HepG2 (cell line): ENCODE measurements at places on chromosomes 2 and 18.

DNA sequence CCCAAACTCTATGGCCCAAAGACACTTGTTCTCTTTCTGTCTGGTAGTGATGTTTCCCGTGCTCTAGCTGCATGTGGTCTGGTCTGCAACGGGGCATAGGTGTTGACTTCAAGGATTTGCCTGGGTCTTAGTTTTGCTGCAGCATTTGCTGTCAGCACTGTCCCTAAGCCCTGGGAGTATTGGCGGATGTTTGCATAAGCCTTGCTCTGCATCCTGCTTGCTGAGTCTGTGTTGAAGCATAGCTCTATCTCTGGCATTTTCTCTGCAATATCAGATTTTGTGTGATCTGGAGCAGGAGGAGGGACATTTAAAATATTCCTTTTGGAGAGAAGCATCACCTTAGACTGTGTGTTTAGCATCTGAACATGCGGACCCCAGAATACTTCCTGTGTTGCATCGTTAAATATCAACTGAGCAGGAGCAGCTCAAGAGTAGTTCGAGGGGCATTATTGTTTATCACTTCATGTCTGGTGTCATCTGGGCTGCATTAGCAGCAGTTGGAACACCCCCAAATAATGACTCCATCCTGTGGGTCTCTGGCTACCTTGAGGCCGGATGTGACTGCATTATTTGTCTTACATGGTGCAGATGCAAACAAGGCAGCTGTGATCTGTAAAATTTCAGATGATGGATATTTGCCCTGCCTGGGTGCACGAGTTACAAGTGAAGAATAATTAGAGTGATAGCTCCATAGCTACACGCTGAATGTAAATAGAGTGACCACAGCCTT lies 231.7 kb downstream of the TRIB2 start:
- no peak for DNase-seq

- no peak for DNase-seq
These were observed 309.1 kb upstream of the COL3A1 start for GRCh38 chr2:188664951-188665595.

- DNase-seq: peak; percentile 66
These were observed 201.0 kb downstream of the NDUFA10 start for GRCh38 chr2:239824046-239824694.

DNA sequence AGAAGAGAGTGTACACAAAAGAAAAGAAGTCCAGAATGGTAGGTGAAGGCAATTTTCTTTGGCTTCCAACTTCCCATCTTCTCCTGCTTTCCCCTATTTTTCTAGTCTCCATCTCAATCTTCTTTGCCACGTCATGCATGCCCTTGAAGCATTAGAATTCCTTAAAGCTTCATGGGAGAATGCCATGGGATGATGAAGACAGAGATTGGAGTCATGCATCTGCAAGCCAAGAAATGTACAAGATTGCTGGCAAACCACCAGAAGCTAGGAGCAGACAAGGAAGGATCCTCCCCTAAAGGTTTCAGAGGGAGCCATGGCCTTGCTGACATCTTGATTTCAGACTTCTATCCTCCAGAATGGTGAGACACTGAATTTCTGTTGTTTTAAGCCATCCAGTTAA lies 305.9 kb downstream of the HRH4 start:
- no peak for DNase-seq

DNA sequence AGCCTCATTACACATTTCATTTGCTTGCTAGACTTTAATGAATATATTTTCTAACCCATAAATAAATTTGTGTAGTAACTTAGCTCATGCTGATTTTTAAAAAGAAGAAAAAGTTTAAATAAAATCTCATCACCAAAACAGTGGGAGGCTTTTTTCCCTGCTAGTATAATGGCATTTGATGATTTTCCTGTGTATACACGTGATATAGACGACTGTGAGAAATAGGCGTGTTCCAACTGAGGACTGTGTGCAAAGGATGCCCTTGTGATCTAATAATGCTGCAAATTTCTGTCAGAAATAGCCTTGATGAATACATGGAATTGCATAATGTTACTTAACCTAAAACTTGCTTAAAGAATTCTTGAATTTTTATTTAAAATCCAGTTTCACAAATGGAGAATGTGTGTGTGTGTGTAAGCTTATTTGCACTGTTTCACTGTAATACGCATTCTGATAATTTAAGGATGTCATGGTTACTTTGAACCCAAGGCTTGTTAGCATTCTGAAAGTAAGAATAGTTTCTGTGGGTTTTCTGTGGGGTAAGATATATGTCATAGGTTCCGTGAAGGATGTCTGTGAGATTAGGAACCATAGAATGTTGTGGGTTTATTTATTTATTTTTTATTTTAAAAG lies 178.0 kb downstream of the DLGAP1 start:
- DNase-seq: no peak

DNA sequence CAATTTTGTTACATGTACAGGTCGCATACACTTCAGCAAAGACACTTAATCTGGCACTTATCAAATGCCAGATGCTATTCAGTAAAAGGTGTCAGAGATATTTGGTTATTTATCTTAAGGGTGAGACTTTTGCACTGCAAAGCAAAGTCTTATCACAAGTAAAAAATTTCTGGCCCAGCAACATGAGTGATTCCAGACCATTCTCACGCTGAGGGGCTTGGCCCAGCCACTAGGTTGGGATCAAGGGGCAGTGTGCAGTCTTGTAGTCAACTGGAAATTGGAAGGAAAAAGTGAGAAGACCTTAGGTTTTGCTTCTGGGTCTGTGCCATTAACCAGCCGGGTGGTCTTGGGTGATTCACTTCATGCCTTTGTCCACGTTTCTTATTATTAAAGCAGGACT lies 181.6 kb downstream of the RNF144A start:
- no peak for DNase-seq

DNA sequence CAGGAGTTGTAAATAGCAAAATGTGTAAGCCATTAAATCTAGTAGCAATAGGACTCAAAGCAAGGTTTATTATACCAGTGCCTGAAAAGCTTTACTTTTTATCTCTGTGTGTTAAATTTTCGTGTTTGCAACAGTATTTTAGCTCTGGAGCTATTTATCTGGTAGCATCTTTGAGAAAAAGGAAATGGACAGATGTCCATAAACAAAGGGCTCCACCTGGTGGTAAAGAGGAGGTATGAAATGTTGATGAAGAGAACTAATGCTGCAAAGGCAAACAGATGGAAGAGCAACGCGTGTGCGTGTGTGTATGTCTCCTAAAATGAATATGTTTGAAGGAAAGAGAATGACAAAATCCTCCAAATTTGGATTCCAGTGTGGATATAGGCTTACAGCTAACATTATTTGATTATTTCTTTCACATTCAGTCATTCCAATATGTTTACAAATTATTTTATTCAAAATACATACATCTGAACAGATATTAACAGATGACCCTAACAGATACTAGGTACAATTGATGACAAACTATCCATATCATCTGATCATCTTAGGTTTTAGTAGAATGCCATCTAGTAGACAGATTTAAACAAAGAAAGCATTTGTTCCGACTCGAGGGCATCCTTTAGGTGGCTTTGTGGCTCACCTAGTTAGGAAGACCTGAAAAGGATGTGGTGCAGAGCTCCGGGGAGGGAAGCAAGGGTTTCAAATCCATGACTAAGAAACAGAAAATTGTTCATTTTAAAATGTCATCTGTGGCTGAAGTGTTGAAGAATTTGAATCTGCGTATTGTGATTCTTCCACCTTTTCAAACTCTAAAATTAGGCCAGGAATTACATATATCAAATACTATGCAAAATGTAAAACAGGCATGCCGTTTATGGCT lies 383.3 kb downstream of the MTX2 start:
- peak; percentile 66 for DNase-seq

- DNase-seq: peak; percentile 14
These were observed 30.4 kb upstream of the RAB6D start for GRCh38 chr2:131394147-131394931.

- DNase-seq: no peak
These were observed 199.2 kb upstream of the COPS8 start for GRCh38 chr2:236886456-236886855.

DNA sequence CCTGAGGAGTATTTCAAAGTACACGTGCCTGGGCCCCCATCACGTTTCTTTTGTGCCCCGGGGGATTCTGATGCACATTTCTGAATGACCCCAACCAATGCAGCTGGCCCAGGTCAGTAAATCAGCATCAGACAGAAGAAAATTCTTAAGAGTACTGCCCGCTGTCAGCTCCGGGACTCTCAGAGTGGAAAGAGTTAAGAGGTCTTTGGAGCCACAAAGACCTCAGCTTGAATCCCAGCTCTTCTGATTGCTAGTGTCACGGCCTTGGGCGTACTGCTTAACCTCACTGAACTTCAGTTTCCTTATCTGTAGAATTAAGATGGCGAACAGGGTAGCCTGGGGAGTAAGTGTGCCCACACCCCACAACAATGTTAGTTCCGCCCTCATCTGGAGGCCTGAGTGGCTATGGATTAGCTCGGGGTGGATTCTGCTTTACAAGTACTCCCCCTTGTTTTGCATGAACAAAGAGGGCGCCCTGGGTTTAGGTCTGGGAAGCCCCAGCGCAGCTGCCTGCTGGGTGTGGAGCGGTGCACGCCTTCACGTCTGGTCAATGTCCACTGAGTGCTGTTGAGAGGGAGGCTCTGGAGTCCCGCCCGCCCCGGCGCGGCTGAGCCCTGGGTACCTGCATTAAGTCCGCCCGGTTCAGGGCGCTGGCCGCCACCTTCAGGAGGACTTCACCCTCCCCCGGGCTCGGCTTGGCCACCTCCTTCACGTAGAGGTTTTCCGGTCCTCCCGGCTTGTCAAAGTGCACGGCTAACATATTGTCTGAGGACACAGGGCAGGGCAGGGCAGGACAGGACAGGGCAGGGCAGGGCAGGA lies 858 bp downstream of the TP53I3 start:
- DNase-seq: peak; percentile 98

GRCh38 chr2:202932425-202933138 lies 20.5 kb downstream of the CARF start:
- DNase-seq: no peak

DNA sequence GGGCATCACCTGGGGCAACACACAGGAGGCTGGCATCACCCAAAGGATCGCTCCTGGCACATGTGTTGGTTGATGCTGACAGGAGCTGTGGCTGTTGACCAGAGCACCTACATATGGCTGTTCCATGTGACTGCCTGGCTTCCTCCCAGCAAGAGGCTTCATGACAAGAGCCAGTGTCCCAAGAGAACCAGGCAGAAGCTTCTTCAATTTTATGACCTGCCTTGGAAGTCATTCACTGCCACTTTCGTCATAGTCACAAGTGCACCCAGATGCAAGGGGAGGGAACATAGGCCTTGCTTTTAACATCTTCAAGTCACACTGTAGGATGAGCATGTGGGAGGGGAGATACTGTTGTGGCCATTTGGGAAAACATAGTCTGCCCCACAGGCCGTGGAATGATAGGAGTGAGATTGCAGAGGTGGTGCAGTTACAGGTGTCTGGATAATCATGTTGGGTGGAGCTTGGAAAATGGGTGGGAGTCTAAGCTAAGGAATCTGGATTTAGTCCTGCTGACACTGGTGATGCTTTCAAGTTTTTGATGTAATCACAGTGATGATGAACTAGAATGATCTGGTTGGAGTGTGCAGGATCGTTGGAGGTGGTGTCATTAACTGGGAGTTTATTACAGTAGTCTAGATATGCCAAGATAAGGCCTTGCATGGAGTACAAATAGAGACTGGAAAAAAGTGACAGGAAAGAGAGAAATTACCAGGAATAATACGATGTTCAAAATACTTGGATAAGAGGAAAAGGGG lies 107.0 kb downstream of the RAPGEF4 start:
- DNase-seq: no peak

DNA sequence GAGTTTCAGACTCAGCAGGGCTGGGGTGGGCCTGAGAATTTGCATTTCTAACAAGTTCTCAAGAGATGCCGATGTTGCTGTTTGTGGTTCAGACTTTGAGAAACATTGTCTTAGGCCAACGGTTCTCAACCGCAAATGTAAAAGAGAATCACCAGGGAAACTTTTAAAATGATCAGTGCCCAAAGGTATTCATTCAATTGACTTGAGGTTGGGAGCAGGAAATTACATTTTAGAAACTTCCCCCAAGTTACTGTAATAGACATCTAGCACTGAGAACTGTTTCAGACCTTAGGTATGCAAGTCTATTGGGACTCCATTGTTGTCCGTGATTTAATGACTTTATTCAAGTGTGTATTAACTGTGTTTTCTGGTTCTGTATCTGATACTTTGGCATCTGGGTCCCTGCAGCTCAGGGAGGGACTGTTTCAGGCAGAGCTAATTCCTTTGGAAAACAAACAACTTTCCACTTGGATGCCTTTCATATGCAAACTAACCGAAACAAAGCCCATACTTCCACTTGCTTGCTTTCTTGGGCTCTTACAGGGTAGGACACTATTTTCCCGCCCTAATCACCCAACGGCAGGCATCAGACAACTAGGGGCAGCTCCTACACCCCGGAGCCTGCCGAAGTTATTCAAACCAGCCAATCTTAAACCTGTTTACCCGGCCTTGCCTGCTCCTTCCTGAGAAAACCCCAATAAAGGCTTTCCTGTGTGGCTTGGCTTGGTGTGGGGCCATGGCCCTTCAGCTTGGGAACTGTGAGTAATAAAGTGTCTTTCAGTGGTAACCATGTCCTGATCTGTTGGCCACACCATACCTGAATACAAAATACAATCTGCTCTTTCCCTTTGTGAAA lies 97.6 kb downstream of the POLE4 start:
- DNase-seq: no peak

DNA sequence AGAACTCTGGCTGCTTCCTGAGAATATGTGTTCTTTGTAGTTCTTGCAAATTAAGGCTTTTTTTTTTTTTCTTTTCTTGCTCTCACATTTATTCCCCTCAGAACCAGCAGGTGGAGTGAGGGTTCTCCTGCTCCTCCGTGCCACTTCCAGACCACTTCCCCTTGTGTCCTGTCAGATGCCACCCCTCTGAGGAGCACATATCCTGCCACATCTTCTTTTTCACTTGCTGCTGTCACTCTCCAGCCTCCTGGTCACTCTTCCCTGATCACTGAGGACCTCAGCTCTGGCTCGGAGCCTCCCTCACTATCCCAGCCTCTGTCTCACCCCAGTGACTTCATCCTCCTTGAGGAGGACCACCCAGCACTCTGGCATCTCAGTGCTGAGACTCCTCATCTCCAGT lies 100.5 kb downstream of the TACR1 start:
- DNase-seq: peak; percentile 39

- no peak for DNase-seq
These were observed 211.4 kb downstream of the PIEZO2 start for GRCh38 chr18:10937743-10938640.

- no peak for DNase-seq
These were observed 298.1 kb downstream of the TGIF1 start for GRCh38 chr18:3748086-3748485.

DNA sequence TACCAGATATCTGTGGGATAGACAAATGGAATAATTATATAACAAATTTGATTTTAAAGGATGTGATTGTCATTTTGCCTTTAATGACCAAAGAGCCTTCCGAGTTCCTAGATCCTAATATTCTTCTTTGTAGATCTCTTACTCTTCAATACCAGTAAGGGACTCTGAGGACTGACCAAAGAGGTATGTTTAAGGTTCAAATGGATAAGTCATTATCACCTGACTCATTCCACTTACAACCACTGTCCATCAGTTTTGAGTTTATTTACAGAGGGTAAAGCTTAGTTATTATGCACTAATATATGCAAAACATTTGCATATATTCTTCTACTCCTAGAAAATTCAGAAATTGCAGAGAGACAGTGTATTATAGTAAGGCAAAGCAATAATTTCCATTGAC lies 62.7 kb downstream of the CCDC148 start:
- no peak for DNase-seq

GRCh38 chr2:75503048-75503607 lies 57.6 kb downstream of the EVA1A start:
- DNase-seq: no peak
